AG10803 (cell line): ENCODE measurements at places on chromosomes 3 and 15.

DNA sequence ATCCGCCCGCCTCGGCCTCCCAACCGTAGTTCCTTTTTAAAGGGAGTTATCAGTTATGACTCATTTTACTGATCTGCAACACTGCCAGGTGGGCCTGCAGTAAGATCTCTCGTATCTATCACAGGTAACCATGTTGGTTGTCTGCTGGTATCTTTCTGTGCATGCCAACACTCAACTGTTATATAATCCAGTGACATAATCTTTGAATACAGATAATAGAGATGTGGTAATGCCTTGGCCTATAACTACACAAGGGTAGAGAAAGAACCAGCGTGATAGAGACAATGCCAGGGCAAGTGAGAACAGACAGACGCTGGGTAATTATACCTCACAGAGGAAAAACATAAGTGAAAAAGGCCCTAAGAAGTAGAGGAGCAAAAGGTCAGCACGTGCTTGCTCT lies 11.0 kb upstream of the ARPP19 start:
- DNase-seq: no peak

- DNase-seq: peak; percentile 27
Measured at GRCh38 chr3:155131104-155131503, 51.0 kb downstream of the MME start.

DNA sequence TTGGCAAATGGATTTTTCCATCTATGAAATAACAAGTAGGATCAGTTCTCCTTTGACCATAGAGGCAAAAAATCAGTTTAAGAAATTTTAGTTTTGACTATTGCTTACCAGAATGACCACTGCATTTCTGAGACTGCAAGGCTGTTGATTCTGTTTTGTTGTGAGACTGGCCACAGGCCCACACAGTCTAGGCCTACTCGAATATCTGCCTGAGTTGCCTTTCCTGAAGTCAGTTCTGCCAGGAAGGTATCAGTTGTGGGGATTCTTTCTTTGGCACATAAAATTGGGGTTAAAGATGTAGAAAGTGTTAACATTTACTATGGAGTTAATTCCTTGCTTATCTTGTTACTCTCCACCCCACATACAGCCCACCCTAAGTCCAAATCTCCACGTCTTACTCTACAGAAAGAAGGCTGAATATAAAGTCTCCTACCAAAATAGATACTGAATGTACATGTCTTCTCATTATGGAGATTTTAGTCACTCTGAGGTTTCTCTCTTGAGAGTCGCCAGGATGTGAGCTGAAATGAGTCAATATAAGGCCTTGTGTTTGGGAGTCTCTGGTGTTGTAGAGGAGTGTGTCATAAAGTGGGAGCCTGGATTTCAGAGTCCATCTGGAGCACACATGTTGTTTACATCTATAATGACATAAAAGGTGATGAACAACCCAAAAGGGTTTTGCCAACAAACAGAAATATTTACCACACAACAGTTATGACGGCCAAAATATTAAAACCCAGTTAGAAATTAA lies 45.0 kb upstream of the WWTR1 start:
- DNase-seq: peak; percentile 99

GRCh38 chr3:8493744-8494143 lies 7.9 kb upstream of the LMCD1 start:
- no peak for DNase-seq

DNA sequence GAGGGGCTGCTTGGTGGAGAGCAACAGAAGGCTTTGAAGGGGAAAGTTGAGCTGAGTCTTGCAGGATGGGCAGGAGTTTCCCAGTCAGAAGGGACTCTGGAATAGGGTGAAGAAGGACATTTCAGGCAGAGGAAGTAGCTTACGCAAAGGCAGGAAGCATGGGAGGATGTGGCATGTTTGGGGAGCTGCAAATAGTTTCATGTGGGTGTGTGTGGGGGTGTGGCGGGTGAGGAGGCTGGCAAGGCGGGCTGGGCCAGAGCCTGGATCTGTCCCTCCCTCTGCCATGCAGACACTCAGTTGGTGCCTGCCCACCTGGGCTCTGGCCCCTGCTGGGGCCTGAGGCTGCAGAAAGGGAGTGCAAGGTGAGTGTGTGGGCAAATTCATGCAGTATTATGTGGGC lies 10.4 kb downstream of the TEX264 start:
- DNase-seq: peak; percentile 55

GRCh38 chr3:12632523-12632922 lies 31.4 kb downstream of the RAF1 start:
- no peak for DNase-seq

DNA sequence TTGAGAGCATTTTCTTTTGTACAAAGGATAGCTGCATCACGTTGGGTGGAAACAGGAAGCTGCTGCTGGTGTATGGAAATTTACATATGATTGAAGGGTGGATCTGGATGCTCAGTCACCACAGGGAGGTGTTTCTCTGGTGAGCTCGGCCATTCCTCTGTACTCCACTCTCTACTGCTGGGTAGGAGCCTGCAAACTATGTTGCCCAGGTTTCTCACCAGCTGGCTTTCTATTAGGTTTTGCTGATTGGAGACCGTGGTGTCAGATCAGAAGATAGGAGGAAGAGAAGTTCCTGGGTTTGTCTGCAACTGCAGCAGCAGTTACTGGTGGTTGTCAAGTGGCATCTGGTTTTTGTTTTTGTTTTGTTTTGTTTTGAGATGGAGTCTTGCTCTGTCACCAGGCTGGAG lies 61.7 kb downstream of the TAMM41 start:
- peak; percentile 12 for DNase-seq

GRCh38 chr3:139751789-139752188 lies 74.0 kb upstream of the NMNAT3 start:
- DNase-seq: no peak
